ENCODE measurements at places on chromosomes 16 and 17.

GRCh38 chr17:78615631-78616030 lies 38.4 kb upstream of the DNAH17 start:
- DNase-seq = no peak

DNA sequence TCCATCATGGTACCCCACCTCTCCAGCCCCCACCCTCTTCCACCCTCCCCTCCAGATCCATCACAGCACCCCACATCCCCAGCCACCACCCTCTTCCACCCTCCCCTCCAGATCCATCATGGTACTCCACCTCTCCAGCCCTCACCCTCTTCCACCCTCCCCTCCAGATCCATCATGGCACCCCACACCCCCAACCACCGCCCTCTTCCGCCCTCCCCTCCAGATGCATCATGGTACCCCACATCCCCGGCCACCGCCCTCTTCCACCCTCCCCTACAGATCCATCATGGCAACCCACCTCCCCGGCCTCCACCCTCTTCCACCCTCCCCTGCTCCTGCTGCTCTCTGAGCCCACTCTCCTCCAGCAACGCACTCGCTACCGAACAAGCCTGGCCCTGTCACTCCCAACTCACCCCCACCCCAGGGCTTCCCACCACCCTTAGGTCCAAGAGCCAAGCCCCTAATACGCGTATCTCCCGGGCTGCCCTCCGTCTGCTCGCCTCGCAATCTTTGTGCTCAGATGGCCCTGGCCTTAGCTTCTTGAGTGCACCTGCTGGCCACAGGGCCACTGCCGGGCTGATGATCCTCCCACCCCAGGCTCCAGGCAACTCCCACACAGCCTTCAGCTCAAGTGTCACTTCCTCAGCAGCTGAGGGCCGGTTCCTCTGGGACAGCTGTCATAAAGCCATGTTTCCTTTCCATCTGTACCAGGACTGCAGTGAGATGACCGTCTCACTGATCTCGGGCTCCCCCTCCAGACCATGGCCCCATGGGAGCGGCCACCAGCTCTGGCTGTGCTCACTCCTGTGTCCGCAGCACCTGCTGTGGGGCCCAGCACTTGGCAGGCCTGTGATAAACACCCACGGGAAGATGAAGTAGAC lies 25.5 kb downstream of the KDM8 start:
- DNase-seq = peak; percentile 85

DNA sequence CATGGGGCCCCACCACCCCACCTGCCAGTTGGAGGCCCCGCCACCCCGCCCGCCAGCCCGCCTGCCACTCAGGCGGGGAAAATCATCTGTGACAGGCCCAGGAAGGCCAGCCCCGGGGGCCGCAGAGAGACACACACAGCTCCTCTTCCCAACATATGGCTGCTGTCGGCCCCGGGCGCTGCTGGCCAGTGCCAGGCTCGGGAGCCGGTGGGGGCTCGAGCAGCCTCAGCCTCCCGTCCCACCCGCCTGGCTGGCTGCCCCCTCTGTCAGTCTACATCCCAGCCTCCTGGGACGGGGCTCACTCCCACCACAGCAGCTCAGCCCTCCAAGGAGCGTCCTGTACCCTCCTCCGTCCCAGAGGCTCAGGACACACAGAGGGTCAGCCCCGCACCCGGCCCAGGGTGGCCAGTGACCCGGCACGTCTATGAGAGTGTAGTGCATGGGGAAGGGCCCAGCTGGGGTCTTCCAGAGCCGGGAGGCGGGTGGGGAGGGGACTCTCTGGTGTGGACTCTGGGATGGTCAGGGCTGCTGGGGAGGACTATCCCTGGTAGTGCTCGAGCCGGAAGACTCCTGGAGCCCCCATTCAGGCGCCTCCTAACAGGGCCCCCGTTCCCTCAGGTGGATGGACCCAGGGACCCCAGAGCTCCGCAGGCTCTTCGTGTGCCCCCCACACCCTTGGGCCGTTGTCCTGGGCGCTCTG lies 3.6 kb upstream of the PRR35 start:
- no peak for DNase-seq

GRCh38 chr16:17282247-17282646 lies 188.5 kb downstream of the XYLT1 start:
- no peak for DNase-seq

GRCh38 chr16:27258241-27258734 lies 10.3 kb downstream of the NSMCE1 start:
- no peak for DNase-seq

DNA sequence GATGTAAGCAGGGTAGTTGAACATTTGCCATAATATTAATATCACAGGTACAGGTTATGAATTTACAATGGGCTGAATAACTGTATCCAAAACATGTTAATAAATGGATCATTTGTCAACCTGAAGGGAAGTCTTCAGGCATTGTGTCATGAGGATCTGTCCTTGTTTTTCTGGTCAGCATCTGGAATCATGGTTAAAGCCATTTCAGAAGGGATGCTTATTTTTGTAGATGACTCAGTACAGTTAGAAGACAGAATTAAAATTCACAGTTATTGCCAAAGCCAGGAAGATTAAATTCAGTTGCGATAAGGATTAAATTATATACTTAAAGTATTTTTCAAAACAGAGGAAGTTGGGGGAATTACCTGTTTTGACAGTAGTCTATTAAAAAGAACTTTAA lies 8.0 kb downstream of the PSMD11 start:
- no peak for DNase-seq

GRCh38 chr16:27671410-27671809 lies 121.5 kb downstream of the KATNIP start:
- DNase-seq = no peak

DNA sequence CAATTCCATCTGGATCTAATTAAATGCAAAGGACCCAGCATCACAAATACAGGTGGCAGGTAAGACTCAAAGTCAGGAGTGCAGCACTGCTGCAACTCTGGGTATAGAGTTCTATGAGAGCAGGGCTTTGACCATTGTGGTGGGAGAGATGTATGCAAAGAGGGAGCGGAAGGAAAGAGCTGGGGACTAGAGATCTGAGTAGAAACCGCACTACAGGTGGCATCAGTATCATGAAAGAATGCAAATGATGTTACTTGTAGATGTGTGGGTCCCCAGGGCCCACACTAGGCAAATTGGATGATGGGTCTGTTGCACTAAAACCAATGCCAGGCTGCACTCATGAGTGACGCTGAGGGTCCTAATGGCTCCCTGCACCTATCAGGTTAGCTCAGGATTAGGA lies 287.1 kb upstream of the ASIC2 start:
- DNase-seq = no peak

DNA sequence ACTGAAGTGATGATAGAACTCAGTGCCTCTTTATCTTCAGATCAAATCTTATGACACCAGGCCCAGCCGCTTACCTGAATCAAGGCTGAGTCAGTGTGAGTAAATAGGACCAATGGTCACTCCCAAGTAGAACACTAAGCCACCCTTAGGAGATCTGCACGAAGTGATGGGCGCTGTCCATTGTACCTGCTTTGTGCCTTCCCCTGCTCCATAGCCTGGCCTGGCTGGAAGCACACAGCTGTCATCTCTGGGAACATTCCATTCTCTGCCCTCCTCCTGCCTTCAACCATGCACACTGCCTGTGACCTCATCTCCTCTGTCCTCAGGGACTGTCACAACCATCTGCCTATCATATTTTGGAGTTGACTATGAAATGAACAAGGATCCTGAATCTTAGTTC lies 279.5 kb upstream of the ASIC2 start:
- no peak for DNase-seq

GRCh38 chr16:64159976-64160375 lies 961.9 kb downstream of the CDH11 start:
- DNase-seq = no peak

GRCh38 chr17:79792341-79792871 lies 4.5 kb downstream of the CBX8 start:
- DNase-seq = no peak

- no peak for DNase-seq
These were observed 6.5 kb upstream of the QRICH2 start for GRCh38 chr17:76314392-76315227.

DNA sequence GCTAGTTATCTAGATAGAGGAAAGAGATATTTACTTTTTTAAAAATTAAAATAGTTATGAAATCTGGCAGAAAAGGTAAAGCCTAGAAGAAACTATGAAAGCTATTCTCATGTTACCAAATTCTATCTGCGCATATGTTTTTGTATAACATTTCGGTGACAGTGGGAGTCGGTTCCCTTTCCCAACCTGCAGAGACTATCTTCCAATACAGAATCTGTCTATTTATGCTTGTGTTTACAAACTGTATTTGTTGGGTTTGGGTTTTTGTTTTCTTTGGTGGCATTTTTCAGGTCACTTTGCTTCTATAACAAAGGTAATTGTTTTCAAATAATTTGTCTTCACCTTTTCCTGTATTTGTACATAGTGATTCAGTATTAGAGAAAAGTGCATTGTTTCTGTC lies 69.8 kb downstream of the YPEL2 start:
- no peak for DNase-seq

DNA sequence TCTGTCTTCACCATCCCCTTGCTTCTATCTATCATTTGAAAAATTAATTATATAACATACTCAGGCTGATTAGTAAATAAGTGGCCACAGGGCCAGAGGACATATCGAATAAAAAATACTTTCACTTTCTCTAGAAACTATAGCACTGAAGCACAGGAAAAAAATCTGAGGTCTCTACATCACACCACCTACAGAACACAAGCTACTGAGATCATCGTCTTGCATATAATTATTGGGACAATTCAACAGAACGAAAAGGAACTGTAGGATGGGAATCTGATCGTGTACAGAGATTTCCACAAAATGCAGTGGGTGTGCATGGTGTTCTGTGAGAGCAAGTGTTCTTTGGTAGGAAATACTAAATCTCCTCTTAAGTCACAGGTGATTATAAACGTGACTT lies 289.6 kb upstream of the ERCC4 start:
- no peak for DNase-seq

DNA sequence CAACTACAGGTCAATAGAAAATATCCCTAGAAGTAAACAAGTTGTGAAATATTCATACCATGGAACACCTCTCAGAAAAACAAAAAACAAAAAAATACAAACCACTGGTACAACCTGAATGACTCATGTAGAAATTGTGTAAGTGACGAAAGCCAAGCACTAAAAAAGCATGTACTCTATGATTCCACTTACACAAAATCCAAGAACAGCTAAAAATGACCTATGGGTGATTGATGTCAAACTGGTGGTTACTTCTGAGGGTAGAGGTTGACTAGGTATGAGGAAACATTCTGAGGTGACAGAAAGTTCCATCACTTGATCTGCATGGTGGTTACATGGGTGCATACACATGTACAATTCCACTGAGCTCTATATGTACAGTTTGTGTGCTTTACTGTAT lies 31.1 kb downstream of the DHRS7C start:
- no peak for DNase-seq

- DNase-seq = no peak
These were observed 576.1 kb downstream of the CDH11 start for GRCh38 chr16:64545768-64546167.

GRCh38 chr17:29196769-29197515 lies 16.7 kb upstream of the MYO18A start:
- peak; percentile 47 for DNase-seq

DNA sequence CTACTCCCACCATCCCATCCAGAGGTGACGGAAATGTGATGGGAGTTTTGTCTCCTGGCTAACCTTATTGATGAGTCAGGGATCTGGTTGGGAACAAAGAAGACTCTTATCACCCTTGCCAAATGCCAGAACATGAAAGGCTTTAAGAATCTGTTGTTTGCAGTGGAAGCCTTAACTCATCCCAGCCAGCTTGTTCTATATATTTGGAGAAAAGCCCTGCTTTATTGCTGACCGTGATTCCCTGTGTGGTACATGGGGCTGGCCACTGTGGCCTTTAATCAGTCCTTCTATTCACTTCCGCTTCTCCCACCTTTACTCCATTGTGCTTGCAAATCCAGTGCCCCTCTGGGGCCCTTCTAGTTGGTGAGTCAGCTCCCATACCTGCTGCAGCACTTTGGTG lies 156.6 kb downstream of the PHKB start:
- DNase-seq = no peak

- no peak for DNase-seq
These were observed 651.8 kb upstream of the GOT2 start for GRCh38 chr16:59385959-59386358.

DNA sequence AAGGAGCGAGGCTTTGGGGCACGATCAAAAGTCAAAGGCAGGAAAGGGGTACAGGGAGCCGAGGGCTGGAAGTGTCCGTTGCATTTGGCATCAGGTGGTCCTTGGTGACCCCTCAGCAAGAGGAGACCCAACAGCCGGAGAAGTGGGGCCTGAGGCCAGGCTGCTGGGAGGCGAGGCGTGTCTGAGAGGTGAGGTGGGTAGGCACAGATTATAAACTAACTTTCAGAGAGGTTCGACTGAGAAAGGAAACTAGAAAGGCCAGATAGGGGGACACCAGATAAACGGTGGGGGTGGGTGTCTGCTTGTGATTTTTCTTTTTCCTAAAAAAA lies 3.6 kb downstream of the PECAM1 start:
- DNase-seq = no peak

DNA sequence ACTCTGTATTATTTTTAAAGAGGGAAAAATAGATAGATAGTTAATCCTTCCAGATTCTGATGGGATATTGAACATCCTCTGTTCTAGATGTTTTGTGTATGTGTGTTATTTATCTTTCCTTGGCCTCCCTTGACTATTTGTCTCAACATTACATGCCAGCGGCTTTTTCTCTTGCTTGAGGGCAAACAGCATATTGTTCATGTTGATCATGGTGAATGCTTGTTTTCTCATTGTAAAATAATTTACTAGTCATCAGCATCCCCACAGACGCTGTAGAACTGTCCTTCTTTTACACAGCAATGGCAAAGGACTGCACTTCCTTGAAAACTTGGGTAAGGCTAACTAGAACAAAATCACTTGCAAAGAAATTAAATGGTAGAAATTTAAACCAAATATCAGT lies 1376.4 kb upstream of the GOT2 start:
- no peak for DNase-seq

DNA sequence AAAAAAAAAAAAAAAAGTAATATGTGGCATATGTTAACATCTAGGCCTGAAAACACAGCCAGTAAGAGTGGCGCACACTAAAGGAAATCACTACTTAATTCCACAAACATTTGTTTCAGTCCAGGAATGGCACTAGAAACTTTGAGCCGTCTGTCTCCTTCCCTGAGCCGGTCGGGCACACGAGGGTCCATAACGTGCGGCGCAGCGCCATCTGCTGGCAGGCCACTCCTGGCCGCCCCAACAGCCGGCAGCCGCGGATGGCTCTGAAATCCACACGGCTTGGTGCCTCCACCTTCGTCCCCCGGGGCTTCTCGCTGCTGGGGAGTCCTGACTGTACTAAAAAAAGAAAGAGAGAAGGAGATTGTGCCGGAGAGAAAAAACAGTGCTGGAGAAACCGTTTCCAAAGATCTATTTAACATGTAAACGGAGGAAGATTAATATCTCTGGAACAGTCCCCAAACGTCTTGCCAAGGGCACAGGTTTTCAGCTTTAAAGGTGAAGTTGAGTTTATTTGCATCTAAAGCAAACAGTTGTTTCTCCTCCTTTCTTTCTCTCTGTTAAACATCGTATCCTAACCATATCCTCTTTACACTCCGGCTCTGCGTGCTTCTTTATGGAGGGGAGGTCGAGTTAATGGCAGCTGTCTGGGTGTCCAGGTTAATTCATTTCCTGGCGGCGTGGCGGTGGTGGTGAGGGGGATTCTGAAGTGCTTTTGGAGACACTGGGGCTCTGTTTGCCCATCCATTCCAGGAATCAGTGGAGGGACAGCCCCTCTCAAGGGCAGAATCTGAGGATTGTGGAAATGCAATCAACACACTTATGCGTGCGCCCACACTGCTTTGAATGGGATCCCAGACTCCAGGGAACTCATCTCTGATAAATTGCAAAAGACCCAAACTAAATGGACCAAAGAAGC lies 611.3 kb upstream of the SALL1 start:
- peak; percentile 76 for DNase-seq
